ENCODE measurements at places on chromosomes 5 and 9.

DNA sequence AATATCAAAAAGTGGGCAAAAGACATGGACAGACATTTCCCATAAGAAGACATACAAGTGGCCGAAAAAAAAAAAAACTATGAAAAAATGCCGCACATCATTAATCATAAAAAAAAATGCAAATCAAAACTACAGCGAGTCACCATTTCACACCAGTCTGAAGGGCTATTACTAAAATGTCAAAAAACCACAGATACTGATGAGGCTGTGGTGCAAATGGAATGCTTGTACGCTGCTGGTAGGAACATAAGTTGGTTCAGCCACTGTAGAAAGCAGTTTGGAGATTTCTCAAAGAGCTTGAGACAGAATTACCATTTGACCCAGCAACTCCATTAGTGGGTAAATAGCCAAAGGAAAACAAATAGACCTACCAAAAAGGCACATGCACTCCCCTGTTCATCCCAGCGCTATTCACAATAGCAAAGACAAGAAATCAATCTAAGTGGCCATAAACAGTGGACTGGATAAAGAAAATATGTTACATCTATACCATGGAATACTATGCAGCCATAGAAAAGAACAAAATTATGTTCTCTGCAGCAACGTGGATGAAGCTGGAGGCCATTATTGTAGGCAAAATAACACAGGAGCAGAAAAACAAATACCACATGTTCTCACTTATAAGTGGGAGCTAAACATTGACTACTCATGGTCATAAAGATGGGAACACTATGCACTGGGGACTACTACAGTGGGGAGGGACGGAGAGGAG is 110.6 kb upstream of the BOD1 start:
- no peak for DNase-seq

DNA sequence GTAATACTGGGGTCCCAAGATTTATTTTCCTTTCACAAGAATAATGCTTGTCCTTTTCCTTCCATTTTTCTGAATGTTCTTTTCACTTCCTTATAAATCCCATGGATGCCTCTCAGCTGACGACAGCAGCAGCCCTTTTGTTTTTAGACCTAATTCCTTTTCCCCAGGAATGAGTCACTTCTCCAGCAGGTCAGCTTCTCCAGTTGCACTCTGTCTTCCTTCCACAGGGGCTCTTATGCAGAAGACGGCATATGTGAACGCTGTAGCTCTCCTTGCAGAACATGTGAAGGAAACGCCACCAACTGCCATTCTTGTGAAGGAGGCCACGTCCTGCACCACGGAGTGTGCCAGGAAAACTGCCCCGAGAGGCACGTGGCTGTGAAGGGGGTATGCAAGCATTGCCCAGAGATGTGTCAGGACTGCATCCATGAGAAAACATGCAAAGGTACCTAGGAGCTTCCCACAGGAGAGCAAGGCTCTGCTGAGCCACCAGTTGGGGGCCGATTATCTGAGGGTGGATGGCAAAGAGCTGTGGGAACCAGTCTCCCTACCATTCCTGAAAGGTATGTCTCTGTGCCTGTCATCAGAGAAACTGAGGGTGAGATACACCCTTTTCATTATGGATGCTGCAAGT is 72.9 kb downstream of the RFK start:
- DNase-seq: no peak

DNA sequence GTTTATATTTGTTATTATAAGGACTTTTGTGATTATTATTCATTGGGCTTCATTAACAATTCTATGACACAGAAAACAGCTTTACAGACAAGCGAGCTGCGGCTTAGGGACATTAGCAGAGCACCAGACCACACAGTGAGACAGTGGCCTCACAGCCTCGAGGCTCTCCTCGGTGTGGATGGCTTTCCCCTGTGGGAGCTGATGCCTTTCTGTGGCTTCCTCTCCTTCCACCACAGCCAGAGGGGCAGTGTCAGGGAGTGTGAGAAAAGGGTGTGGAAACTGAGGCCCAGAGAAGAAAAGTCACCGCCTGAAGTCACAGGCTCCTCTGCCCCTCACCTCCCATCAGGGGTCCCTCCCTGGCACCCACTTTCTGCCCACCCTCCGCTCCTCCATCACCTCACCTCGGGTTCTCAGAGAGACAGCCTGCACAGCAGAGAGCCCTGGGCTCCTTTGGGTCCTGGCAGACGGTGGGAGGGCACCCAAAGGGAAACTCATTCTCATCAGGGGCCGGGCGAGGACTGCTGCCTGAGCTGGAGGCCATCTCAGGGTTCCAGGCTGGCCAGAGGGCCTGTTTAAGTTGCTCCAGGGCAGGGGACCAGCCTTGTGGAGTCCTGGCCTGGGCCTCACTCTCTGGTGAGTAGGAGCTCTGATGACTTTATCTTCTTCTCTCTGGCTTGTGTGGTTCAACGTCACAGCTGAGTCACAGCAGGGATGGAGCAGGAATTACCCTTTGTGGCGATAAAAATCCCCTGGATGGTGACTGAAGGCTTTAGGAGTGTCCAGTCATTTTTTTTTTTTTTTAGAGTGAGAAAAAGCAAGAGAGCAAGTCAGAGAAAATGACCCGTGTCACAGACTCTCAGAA is 830 bp downstream of the TRAF1 start:
- peak; percentile 90 for DNase-seq

DNA sequence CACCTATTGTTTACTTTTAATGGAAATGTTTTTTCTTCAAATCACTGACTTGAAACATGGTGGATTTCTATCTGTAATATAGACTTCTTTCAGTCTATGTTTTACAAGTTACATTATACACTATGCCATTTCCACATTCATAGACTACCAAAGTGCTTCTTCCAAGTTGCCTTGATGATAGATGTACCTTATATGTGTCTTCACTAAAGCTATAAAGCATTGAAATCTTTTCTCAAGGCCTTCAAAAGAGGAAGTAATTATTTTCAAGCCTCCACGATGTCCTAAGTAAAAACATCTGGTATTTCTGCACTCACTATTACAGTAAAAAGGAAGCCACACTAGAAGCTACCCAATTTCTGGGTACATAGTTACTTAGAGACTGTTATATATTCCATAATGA is 113.3 kb downstream of the FGF10 start:
- no peak for DNase-seq

GRCh38 chr5:80853413-80853812 is 106.8 kb upstream of the RASGRF2 start:
- DNase-seq: no peak

DNA sequence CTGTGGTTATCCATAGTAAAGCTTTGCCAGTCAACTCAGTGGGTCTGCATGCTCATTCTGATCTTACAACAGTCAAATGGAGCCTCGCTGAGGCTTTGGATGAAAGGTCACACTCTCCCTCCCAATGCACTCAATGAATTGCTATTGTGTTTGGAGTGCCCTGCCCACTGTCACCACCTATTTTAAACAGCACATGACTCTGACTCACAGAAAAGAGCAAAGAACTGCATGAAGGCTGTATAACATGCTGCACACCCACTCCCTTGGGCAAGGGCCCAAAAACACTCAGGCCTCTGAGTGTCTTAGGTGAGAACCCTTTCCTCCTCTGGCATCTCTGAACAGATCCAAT is 118.7 kb upstream of the CCDC112 start:
- DNase-seq: no peak

DNA sequence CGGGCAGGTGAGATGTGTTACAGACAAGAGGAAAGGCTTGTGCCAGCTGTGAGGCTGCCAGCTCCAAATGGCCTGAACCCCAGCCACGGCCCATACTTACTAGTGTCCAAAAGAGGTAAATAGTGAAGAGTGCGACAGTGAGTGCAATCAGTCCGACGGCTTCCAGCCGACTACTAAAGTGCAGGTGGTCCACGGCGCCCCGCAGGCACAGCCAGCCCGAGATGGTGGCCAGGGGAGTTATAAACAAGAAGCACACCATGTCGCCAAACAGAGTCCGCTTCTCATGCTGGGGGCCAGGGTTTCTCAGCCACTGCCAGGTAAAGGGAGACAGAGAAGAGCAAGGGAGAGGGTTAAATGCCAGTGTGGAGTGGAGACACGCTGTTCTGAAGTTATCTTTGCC is 101.1 kb downstream of the LMNB1 start:
- DNase-seq: no peak

Data from activated CD8-positive, alpha-beta memory T cell treated with anti-CD3 and anti-CD28 coated beads for 24 hours (primary cell).